ENCODE measurements at places on chromosomes 6 and 20.

GRCh38 chr6:43284991-43285781 lies 12.9 kb upstream of the SLC22A7 start:
- DNase-seq, result no peak

- no peak for DNase-seq
These were observed 121.7 kb upstream of the JAG1 start for GRCh38 chr20:10795286-10796026.

DNA sequence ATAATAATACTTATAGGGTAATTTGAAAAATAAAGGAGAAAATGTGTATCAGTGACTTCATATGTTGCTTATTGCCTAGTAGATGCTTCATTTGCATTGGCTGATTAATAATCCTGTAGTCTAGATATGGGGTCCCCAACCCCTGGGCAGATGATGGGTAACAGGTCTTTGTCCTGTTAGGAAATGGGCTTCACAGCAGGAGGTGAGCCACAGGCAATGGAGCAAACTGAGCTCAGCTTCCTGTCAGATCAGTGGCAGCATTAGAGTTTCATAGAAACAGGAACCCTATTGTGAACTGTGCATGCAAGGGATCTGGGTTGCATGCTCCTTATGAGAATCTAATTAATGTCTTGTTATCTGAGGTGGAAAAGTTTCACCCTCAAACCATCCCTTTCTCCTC lies 1049.5 kb upstream of the EPHA7 start:
- no peak for DNase-seq

- DNase-seq, result no peak
These were observed 158.1 kb downstream of the QKI start for GRCh38 chr6:163572612-163573011.

DNA sequence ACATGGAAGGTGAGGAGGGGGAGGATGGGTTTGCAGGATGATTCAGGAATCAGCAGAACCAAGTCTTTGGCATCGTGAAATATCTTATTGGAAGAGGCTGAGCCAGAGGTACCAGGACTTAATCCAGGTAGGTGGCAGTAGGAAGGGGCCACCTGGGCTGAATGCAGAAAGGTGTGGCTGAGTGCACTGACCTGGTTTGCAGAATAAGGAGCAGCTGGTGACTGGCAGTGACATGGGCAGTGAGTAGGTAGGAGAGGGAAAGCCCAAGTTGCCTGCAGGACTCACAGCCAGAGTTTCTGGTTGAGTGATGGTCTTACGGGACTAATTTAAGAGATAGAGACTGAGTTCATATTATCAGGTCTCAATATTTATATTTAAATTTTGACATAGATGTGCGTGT lies 1.1 kb upstream of the PBOV1 start:
- DNase-seq, result no peak

DNA sequence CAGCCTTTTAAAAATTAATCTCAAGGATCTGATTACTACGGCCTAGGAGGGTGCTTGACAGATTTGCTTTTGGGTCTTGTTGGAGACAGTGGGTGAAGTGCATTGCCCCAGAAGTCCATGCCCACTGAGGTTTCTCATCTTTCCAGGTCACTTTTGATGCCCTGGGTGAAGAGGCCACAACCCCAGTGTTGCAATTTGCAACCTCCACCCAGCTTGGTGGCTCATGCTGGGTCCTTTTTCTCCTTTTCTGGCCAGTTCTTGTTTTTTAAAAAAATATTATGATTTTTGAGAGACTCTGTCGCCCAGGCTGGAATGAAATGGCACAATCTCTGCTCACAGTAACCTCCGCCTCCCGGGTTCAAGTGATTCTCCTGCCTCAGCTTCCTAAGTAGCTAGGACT lies 9.4 kb downstream of the STX11 start:
- no peak for DNase-seq

GRCh38 chr6:139882234-139882633 lies 507.8 kb upstream of the CITED2 start:
- DNase-seq, result peak; percentile 12

DNA sequence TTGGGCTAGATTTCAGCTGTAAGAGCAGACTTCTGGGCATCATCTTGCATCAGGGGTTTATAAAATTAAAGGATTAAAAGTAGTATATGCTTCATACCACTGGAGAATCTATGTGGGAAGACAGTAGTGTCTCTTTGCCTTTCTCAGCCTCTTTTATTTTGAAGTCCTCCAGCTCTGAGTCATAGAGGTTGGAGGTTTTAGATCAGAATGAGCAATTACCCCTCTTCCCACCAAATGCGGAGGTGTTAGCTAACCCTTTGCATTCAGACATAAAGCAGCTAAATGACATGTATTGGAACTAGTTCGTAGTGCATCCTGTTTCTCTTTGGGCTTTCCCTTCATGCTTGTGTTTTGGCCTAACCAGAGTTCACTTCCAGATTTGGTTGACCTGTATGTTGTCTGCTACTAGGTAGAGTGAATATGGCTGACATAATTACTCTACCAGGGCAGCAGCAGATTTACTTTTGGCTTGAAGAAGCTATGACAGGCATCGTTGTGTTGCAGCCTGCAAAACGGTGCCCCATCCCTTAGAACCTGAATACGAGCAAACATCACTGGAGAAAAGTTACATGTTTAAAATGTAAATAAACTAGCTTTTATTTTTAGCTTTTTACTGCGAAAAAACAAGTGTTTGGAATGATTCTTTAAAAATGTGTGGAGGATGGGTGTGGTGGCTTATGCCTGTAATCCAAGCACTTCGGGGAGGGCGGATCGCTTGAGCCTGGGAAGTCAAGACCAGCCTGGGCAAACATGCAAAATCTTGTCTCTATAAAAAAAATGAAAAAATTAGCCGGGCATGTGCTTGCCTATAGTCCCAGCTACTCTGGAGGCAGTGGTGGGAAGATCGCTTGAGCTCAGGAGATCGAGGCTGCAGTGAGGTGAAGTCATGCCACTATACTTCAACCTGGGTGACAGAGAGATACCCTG lies 82.2 kb downstream of the MYO6 start:
- DNase-seq, result no peak

DNA sequence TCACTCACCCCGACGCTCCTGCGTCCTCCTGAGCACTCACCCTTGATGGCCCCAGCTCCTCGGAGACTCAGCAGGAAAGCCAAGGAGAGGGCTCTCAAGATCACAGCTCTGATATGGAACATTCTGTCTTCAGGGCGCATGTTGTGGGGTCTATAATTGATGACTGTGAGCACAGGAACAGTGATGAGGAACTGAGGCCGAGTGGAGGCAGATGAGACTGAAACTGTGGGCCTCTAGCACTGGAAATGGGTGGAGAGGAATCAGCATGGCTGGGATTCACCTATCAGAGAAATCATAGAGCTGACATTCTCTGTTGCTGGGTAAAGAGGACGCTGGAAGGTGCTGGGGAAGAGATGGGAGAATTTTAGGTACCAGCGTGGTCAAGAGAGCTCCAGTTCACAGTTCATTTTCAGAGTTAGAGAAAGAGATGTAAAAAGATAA lies at the start of gene HLA-DPA1:
Gene HLA-DPA1 (minus strand): TSS at position 219 of the 441 bp plus-strand sequence.
- DNase-seq, result peak; percentile 44

- DNase-seq, result no peak
These were observed 38.9 kb downstream of the CD109 start for GRCh38 chr6:73734832-73735453.

GRCh38 chr6:26183581-26184366 lies 96.5 kb downstream of the HFE start:
- peak; percentile 4 for DNase-seq

DNA sequence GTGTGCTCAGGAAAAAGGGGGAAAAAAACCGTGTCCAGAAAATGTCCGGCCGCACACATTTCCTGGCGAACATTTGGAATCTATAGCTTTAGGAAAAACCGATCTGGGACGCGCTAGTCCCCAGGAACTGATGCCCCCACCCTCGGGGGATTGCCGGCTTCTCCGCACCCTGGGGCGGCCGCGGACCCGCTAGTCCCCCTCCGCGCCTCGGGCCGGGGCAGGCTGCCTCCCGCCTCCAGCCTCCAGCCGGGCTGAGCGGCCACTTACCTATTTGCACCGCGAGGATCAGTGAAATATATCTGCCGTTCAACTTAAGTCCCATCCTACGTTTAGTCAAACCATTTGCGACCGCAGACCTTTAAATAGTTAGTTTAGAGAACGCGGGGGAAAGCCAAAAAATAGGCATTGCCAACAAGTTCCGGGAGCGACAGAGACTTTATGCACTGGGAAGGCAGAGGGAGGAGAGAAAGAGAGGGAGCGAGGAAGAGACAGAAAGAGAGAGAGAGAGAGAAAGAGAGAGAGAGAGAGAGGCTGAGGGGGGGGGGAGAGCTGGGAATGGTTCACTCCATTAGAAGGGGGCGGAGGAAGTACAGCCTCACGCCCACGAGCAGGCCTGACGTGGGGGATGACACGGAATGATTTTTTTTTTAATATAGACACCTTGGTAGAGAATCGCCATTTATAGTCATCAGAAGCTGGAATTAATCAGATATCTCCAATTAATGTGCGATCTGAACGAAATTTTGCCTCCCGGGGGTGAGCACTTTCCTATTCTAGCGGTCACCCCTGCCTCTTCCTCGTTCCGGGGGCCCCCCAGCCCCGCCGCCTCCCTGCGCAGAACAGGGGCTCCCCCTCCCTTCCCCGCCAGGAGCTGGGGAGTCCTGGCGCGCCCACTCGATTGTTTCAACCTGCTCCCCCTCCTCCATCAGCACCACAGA lies at the start of gene NRN1:
Gene NRN1 (minus strand): TSS at position 498 of the 938 bp plus-strand sequence. CDS start 176 bp downstream, at position 322.
- DNase-seq, result peak; percentile 60

DNA sequence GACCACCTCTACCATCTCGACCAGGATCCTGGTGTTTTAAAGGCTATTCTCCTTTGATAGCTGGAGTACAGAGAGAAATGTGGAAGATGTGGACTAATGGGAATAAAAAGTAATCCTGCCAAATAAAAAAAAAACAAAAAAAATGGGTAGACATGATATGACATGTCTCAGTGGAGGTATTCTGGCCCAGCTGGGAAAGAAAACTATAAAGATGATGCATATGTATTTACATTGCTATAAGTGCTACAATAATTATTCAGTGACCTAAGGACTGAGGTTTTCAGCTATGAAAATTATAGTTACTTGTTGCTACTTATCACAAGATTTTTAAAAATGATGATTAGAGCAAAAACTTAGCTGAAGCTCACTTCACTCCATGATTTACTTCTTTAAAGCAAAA lies 101.1 kb downstream of the SIM1 start:
- DNase-seq, result no peak

DNA sequence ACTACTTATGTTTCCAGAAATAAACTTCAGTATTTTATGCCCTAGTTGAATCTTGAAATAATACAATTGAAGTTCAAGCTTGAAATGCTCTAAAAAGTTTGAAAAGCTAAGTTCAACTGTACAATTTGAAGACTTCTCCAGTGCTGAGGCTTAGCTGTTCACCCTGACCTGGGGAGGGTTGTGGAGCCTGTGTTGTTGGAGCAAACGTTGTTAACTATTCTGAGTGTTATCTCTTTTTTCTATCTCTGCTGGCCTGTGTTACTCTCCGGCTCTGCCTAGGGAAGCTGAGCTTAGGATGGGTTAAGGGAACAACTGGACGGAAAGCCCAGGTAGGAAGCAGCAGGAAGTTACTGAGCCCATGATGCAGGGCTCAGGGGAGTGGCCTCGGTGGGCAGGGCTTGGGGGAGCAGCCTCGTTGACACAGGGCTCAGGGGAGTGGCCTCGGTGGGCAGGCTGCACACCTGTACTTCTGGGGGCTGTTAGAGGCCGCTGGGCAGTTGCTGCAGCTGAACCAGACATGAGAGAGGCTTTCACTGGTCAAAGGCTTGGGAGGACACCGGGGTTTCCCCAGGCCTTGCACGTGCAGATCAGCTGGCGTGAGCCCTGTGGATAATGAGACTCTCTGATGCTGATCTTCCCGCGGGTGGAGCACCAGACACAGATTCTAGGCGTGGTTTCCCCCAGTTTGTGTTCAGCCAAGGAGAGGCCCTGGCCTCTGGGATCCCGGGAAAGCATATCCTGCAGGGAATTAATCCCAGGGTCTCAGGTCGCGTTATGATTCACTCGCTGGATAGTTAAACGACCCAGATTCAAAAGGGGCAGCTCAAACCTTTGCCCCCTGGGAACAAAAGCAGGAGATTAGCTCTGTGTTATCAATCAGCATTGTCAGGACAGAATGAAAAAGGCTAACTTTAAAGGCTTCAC lies 58.9 kb downstream of the ERMARD start:
- DNase-seq, result peak; percentile 63

- peak; percentile 55 for DNase-seq
These were observed at the start of gene MYLK2 for GRCh38 chr20:31819083-31819784. Gene MYLK2, plus strand, starts transcription at chr20:31819356. Its CDS starts 225 bp downstream, at chr20:31819581.

GRCh38 chr6:71621918-71622519 lies 264.3 kb upstream of the RIMS1 start:
- no peak for DNase-seq

DNA sequence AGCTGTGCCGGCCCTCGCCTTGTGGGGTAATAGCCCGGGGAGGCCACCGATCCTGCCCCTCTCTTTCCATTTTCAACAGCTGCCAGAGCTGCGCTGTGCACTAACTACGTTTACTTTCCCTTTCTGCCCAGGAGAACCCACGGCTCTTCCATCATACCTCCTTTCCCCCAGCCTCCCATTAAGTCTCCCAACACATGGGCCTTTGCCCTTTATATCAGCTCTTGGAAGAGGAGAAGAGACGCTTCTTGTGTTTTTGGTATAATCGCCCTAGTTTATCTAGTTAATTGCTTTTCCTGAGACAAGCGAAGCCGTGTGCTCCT lies 637 bp downstream of the UBR2 start:
- no peak for DNase-seq

DNA sequence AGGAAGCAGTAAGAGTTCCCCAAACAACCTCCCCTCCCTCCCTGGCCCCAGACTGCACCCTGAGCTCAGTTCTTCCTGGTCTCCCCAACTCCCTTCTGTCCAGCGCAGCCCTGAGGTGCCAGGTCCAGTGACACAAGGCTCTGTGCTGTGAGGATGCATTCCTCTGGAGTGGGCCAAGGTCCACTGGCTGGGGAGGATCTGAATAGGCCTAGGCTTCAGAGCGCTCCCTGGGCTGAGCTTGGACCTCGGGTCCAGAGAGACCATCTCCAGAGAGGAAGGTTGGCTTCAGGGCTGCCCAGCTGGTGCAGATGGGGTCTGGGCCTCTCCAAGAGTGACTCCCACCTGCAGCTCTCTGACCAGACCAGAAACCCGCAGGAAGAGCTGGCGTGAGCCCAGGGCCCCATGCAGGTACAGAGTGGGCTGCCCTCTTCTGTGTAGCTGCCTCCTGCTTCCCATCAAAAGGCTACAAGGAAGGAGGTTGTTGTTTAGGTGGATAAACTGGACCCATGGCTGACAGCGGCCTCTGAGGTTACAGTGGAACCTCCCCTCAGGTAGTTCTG lies 52.3 kb upstream of the MLN start:
- no peak for DNase-seq

DNA sequence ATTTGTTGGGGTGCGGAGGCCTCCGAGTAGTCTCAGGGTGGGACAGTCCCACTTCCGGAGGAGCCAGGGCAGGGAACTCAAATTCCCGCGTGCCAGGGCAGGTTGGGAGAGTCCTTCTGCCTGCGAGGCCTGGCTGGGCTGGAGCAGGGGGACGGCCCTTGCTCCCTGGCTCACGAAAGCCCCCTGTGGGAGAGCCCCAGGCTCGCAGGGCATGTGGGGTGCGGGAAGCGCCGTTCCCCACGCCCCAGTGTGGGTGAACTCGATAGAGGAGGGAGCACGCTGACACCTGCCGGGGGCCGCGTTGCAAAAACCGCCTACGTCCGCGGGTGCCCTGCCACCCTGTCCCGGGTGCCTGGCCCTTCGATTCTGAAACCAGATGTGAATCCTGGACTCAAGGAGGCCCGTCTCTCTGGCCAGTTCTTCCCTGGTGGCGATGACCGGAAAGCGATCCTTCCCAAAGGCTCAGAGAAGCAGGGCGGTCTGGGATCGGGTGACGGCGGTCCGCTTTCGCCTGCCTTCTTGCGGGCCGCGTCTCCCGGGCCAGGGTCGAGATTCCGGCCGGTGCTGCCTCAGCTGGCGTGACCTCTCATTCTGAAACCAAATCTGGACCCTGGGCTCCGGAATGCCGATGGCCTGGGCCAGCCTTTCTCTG lies 1846.5 kb upstream of the DEFB115 start:
- no peak for DNase-seq

Data from WERI-Rb-1 (cell line).